CD4-positive, alpha-beta T cell treated with Interferon gamma for 1 hour (primary cell): ENCODE measurements at places on chromosomes 12 and 14.
A peak's percentile ranks its signal among the peaks of the same experiment; 100 is the strongest.

DNA sequence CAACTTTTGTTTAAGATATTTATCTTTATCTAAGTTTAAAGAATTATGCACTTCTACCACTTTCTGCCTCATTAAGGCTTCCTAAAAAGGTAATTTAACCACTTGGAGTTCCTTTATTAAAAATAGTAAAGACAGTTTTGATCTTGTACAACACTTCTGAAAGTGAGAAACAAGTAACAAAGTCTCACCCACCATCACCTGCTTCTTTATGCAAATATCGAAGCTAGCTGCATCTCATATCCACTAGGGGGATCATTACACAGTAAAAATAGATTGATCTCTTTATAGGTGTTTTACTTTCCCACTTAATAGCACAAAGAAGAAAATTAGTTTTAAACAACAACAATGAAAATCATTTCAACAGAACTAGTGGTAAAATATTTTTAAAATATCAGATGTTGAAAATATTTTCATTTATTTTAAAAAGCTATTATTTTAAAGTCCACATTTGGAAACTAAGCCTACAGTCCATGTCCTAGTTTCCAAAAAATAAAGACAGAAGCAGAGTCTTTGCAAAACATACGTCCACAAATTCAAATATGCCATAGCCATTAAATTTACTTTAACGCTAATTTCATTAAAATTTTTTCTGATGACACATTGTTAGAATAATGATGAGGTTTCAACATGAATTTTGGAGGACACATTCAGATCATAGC is 160.0 kb upstream of the SOX5 start:
- no peak for DNase-seq

DNA sequence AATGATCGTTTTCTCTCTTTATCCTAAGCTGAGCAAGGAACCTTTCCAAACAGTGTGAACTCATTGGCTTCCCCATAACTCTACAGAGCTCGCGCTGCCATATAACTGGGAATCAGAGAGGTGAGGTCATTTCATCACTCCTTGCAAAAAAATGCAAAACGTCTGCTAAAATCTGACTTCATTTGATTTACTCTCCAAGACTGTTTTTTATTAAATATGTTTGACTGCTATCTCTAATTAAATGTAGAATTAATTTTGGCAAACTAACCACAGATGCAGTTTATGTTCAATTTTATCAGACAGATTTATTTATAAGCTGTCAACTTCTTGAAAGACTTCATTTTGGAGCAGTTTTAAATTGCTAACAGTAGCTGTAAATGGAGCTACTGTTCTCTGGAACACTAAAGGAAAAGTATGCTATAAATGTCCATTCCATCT is 131.6 kb upstream of the SOX5 start:
- DNase-seq: no peak

DNA sequence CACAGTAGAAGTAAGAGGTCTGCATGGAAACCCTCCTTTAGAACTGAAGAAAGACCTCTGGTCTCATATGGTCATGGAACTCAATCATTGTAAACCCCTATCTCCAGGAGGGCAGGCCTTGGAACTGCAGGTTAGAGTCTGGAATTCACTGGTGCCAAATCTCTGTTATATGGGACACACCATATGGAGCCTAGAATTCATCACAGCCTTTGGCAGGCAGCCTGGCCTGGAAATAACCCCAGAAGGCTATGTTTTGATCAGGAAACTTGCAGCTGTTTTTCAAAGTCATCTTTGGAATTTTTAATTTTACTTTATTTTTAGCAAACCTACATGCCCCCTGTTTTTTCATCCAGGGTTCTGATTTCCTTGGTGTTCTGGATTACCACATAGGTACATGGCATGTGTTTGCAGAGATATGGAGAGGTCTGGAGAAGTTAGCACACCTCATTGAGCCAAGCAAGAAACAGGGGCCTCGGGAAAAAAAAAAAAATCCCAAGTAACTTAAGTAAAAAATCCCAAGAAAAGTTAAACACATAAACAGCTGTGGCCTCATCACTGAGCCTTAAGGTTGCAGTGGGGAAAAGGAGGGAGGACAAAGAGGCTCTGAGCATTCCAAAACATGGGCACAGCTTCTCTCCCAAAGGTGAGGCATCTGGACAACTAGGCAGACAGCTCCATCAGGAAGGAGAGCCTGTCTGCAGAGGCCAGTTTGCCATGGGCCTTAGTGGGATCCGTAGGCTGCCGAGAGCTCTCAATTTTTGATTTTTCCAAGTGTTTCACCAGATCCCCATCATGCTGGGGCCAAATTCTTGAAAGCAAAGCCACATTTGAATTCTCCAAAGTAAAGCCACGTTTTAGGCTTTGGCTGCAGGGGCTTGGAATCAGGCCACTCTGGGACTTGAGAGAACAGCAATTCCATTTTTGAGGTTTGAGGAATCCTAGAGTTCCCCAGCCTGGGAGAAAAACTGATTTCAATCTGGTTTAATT is 339.6 kb upstream of the TBX3 start:
- no peak for DNase-seq

DNA sequence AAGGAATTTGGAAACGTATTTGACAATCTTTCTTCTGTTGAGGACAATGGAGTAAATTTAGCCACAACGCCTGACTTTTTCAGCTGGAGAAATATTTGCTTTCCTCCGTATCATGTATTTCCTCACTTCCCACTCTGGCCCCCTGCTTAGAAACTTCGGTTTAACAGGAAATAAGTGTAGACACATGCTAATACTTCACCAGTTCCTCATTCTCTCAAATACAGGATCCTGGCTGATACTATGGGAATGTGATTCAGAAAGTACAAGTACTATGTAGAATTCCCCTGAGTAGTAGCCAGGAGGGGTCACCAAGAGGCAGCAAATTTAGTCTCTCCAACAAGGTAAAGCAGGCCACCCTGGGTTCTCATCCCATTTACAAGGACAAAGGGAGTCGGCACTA is 58.0 kb downstream of the FAR2 start:
- no peak for DNase-seq

DNA sequence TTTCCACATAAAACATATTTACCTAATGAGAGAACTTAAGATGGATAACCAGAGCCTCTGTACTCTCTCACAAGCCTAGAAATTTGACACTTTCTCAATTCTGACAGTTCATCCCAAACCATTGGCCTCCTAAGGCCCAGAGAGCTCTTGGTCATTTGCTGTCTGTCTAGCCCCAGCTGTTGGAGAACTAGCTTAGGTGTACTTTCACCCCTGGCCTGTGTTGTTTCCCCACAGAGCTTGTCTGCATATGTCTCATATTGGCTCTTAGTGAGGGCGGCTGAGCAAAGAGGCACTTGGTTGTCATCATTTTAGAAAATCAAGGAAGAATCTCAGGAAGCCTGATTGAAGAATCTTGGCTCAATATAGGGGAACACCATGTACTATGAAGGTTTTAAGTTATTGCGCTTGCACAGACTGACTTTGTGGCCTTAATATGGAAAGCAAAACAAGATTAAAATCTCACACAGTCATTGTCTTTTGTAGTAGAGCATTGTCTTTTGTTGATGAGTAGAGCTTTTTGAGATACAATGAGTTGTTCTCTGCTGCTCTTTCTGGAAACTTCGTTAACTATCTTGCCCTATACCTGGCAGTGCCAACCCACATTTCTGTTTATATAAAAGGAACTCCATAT is 324.6 kb downstream of the RAD51B start:
- DNase-seq: no peak

DNA sequence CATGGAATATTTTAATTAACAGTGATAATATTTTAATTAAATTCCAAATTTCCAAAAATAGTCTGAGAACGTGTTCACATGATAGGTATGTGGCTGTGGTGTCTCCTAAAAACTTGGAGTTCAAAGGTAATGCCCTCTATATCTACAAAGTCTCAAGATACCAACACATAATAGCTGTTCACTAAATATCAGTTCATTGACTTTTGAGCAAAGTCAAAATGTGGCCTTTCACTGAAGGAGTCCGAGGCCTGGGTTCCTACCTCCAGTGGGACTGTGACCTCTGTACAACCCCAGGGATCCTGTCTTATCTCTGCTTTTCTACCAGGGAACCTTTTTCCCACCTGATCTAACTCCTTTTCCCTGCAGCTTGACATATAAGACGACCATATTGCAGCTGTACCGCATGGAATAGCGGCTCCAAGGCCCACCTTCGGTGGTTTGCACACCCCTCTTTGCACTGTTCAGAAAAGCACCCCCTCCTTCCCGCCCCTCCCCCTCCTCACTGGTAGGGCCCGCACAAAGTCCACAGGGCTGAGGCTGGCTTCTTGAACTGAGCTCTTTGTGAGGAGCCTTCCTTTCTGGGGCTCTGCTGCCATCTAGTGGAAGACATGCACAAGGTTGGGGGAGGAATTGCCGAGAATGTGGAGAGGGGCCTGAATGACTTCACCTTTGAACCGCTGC is 3.1 kb downstream of the CCND2 start:
- peak; percentile 87 for DNase-seq

DNA sequence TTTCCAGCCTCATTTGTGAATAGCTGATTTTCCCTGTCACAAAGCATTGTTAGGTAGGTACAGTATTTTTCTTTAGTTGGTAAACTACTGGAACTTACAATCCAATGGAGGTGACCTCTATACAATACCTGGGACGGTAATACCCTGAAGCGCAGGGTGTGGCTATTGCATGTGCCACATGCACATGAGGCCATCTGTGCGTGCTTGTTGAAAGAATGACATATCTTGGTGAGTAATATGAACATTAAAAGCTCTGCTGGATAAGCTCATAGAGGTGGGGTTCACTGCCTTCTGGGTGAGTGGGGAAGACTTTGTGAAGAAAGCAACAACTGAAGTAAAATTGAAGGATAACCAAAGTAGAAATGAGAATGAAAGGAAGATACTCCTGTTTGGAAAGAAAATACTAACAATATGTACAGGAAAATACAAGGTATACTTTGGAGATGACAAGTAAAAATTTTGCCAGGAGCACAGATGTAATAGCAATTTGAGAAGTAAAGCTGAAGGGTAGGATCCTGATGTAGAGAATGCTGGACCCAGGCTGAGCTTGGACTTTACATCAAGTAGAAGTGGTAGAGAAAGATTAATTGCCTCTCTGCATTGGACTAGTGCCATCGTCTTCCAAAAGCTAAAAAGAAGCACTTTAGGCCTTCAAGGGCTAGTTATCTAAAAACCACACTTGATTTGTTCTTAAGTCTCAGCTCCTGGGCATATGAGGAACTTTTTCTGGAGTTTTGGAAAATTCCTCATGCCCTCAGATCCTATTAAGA is 97.1 kb downstream of the SLC38A6 start:
- DNase-seq: no peak

- DNase-seq: peak; percentile 34
Observed at GRCh38 chr12:121017966-121018491, 1.7 kb upstream of the C12orf43 start.

- no peak for DNase-seq
Observed at GRCh38 chr12:52543985-52544883, 8.7 kb downstream of the KRT71 start.

GRCh38 chr14:88323523-88324199 is 592 bp upstream of the KCNK10 start:
- no peak for DNase-seq

DNA sequence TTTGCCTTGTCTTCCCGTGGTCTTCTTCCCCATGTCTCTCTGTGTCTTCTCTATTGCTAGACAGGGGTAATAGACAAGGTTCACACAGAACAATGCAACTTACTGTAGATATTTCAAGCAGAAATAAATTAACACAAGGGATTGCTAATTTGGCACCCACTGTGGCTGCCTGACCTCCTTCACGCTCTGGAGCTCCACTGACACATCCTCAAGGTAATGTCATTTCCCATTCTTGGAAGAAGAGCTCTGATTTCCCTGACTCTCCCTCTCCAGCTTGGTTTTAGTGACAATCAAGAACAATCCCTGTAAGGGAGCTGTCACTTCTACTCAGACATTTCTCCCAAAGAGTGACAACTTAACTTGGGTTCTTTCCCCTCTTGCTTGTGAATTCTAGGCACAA is 105.4 kb upstream of the NAP1L1 start:
- no peak for DNase-seq

DNA sequence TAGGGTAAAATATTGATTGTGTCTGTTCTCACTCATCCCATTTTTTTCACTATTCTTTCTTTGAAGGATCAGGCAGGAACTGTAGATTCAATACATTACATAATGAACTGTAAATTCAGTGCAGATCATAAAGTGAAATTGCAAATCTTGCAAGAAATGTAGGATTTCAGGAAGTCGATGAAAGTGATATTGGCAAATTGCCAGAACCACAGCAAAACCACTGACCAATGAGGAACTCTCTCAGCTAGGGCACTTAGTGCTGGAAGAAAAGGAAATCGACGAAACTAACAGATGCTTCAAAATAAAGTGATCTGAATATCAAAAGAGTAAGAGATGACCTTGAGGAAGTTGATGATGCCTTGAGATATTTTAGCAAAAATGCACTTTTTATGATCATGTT is 157.6 kb downstream of the AACS start:
- DNase-seq: no peak

DNA sequence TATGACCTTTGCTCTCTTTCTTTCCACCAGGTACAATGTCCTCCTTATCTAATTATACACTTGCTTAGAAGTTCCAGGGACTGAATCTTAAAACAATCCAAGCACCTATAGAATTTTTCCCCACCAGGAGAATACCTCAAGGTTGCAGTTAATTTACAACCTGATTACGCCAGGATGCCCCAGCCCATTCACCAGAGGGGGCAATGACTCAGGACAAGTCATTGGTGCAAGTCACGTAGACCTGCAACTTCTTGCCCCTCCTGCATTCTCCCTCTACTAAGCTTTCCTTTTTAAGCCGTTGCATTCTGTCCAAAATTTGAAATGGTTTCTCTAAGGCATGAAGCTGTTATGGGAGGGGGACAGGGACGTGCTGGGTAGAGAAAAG is 111.1 kb upstream of the SCAF11 start:
- DNase-seq: no peak

- DNase-seq: no peak
Observed at GRCh38 chr14:69987406-69988121, 108.3 kb downstream of the SMOC1 start.

DNA sequence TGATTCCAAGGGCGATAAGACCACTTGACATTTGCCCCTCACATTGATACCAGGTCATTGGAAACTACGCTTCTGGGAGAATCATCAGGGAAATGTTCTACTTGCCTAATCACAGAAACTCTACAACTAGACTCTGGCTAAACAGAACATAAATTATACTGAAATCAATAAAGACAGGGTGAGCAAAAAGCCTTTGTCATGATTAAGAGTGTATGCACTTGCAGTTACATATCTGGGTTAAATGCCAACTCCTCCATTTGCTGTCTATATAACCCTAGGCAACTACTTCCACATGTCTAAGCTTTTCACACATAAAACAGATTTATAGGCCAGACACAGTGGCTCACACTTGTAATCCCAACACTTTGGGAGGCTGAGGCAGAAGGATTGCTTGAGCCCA is 125.7 kb downstream of the PHLDA1 start:
- DNase-seq: no peak

DNA sequence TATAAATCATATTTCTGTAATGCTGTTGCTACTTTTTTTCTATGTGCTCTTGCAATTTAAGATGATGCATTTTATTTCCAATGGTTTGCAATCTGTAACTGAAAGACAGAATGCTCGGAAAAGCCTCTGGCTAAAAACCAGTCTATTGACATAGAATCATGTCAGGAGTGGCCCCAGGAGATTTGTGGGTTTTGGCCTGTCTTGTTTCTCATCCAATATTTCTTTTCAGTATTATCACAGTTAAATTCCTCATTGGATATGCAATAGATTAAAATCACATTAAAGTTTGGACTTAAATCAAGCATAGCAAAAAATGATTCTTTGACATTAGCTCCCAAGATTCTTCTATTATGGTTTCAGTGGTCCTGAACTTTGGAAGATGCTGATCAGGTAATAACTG is 19.1 kb upstream of the SLC38A2 start:
- no peak for DNase-seq
